ENCODE measurements at places on chromosomes 7 and 10.

DNA sequence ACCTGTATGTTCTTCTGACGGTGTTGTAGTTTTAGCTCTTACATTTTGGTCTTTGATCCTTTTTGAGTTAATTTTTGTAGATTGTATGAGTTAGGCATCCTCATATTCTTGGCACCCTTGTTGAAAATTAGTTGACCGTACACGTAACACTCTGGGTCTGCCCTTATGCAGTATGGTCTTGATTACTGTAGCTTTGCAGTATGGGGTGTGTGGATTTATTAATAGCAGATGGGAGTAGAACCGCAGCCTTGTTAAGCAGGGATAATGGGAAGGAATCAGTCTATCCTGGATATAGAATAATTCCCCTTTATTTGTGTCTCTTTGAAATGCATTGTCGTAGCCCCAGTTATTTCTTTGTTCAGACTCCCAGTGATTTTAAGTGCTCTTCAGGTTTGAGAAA lies 95.5 kb downstream of the UBE3C start:
- DNase-seq, result no peak

DNA sequence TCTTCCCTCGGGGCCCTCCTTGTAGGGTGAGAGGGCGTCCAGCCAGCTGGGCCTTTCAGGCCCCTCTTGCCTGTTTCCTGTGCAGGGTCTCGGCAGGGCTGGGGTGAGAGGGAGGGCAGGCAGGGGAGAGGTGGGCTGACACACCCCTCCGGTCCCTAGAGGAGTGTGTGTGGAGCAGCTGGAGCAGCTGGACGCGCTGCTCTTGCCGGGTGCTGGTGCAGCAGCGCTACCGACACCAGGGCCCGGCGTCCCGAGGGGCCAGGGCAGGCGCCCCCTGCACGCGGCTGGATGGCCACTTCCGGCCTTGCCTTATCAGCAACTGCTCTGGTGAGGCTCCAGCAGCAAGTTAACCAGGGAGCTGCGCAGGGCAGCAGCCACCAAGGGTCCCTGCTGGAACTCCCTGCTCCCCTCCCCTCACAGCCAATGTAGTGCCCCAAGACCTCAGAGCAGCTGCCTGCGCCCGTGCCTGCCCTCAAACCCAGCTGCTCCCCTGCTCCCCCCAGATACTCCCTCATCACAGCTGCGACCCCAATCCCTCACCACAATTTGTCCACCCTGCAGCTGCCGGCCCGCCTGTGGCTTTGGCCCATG lies 15.7 kb upstream of the ZNF862 start:
- DNase-seq, result no peak

GRCh38 chr10:26909753-26910152 lies 49.0 kb upstream of the ABI1 start:
- DNase-seq, result no peak

- peak; percentile 63 for DNase-seq
Measured at GRCh38 chr7:76291351-76292212, 10.9 kb upstream of the HSPB1 start.

- DNase-seq, result no peak
Measured at GRCh38 chr7:155809332-155809946, 2.8 kb downstream of the SHH start.

- no peak for DNase-seq
Measured at GRCh38 chr7:20301311-20301939, 29.3 kb upstream of the ITGB8 start.

DNA sequence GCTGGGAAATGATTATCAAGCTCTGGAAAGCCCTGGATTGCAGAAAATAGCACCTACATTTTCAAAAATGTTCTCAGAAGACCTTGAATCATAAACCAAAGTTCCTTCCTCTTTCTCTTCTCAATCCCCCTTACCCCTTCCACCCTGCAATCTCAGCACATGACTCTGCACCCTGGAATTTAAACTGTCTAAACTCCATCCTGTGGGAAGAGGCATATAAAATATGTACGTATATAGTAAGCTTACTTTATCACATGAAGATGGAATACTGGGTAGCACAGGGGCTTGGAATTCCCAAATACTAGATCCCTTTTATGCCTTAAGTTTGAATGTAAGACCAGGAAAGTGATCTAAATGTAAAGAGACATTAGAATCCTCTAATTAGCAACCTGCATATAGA lies 7.7 kb downstream of the AGMO start:
- DNase-seq, result no peak

- DNase-seq, result no peak
Measured at GRCh38 chr7:2299870-2300512, 14.2 kb downstream of the SNX8 start.

- DNase-seq, result no peak
Measured at GRCh38 chr10:49152663-49153062, 18.8 kb upstream of the FAM170B start.

DNA sequence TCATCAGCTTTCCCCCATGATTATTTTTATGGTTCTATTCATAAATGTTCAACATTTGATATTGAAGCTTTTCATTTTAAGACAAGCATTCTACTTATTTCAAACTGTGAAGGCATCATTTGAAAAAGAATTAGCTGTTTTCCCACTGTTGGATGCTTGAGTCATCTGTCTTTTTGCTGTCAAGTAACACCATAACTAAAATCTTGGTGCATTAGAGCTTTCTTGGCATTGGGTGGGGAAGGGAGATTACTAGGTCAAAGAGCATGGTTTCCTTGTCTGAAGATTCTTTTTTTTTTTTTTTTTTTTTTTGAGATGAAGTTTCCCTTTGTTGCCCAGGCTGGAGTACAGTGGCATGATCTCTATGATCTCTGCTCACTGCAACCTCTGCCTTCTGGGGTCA lies 68.5 kb downstream of the CTBP2 start:
- no peak for DNase-seq

- DNase-seq, result no peak
Measured at GRCh38 chr10:11446133-11446532, 165.3 kb downstream of the USP6NL start.

DNA sequence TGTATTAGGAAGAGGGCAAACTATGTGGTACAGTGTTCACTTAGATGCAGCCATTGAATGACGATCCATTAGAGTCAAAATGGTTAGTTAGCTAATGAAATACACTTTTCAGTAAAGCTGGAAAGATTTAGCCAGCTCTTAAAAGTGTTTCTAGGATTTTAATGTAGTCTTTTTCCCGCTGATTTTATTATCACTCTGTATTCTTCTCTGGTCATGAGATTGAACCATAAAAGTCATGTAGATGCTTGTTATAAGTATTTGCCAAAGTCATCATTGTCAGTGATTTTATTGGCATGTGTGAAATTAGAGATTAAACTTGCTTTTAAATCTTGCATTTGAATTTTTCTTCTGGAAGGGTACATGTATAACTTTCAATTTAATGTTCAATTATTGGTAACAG lies 93.8 kb downstream of the ADK start:
- no peak for DNase-seq
